Neural crest cell (in vitro differentiated cells): ENCODE measurements at places on chromosomes 1 and 21.
A peak's percentile ranks its signal among the peaks of the same experiment; 100 is the strongest.

DNA sequence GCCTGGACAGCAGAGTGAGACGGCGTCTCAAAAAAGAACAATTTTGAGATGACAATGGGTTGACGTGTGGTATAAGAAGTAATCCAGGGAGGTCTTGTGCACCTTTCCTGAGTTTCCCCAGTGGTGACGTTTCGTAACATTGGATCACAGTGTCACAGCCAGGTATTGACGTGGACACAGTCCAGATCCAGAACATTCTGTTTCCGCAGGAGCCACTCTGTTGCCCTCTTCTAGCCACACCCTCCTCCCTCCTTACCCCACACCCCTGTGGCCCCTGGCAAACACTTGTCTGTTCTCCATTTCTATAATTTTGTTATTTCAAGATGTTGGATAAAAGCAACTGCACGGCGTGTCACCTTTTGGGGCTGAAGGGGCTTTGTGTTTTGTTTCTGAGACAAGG is 6.5 kb upstream of the TRAPPC10 start:
- no peaks in the 10 kb centered on the region for H3K36me3 ChIP-seq
- H3K27ac ChIP-seq: no peak overlapping the region
- no peaks in the 10 kb centered on the region for H3K27me3 ChIP-seq

GRCh38 chr1:163709636-163710035 is 387.9 kb downstream of the NUF2 start:
- DNase-seq: no peak
- H3K4me3 ChIP-seq: no peak overlapping the region
- no peaks in the 10 kb centered on the region for H3K27me3 ChIP-seq
- H3K27ac ChIP-seq: no peak overlapping the region
- H3K4me1 ChIP-seq: no peaks in the 10 kb centered on the region

DNA sequence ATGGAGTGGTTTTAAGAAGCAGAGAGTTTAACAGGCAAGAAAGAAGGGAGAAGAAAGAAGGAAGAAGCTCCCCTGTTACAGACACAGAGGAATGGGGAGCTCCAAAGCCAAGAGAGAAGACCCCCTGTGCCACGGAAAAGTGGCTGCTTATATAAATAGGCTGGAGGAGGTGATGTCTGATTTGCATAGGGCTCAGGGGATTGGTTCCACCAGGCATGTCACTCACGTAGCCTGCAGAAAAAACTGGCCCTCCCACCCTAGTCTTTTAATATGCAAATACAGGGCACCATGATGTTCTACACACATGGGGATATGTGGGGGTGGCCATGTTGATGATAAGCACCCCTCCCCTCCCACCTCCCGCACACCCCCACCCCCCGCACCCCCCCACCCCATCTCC is 99.6 kb downstream of the ETS2 start:
- H3K36me3 ChIP-seq: no peaks in the 10 kb centered on the region
- no peaks in the 10 kb centered on the region for H3K4me1 ChIP-seq
- no peak for DNase-seq
- H3K4me3 ChIP-seq: no peak overlapping the region
- peaks cover 3% of the 10 kb centered on the region for H3K27me3 ChIP-seq
- no peak overlapping the region for H3K27ac ChIP-seq

- no peaks in the 10 kb centered on the region for H3K27me3 ChIP-seq
- peak overlapping the region; percentile 67 for H3K27ac ChIP-seq
- peaks cover 5% of the 10 kb centered on the region for H3K4me1 ChIP-seq
- peaks cover 15% of the 10 kb centered on the region for H3K36me3 ChIP-seq
These were observed 151.5 kb downstream of the SMYD3 start for GRCh38 chr1:246355411-246356230.

- no peaks in the 10 kb centered on the region for H3K27me3 ChIP-seq
- H3K4me1 ChIP-seq: no peaks in the 10 kb centered on the region
- no peak overlapping the region for H3K27ac ChIP-seq
- no peak for DNase-seq
- no peak overlapping the region for H3K4me3 ChIP-seq
- H3K36me3 ChIP-seq: peaks cover 27% of the 10 kb centered on the region
These were observed 16.0 kb downstream of the C21orf58 start for GRCh38 chr21:46307625-46308024.

- DNase-seq: no peak
- no peaks in the 10 kb centered on the region for H3K27me3 ChIP-seq
- H3K4me3 ChIP-seq: no peak overlapping the region
- H3K27ac ChIP-seq: no peak overlapping the region
- H3K36me3 ChIP-seq: peaks cover 20% of the 10 kb centered on the region
These were observed 10.8 kb upstream of the ASCL5 start for GRCh38 chr1:201137579-201138310.

DNA sequence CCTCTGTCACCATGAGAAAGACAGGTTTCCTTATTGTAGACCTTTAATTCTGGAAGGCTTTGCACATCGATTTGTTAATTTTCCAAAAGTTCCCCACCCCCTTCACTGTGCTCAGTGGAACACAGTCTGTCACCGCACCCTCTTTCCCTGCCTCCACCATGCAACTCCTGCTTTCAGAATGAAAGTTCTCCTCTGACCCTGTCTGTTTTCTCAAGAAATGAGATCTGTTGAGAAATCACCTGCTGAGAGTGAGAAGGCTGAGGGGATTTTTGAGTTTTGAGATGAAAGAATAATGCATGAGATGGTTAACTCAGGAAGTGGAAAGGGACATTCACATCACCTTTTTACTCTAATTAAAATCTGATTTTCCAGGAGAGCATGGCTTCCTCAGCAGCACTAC is 99.6 kb downstream of the CYYR1 start:
- H3K36me3 ChIP-seq: peaks cover 48% of the 10 kb centered on the region
- no peak overlapping the region for H3K4me3 ChIP-seq
- no peak overlapping the region for H3K27ac ChIP-seq
- no peak for DNase-seq
- no peaks in the 10 kb centered on the region for H3K27me3 ChIP-seq
- no peaks in the 10 kb centered on the region for H3K4me1 ChIP-seq

GRCh38 chr1:228555074-228555994 is 68.2 kb downstream of the RNF187 start:
- DNase-seq: no peak
- no peaks in the 10 kb centered on the region for H3K36me3 ChIP-seq
- H3K27me3 ChIP-seq: peaks cover 39% of the 10 kb centered on the region
- H3K27ac ChIP-seq: no peak overlapping the region

GRCh38 chr21:44762221-44763049 is 39.2 kb downstream of the UBE2G2 start:
- H3K4me3 ChIP-seq: no peak overlapping the region
- no peak overlapping the region for H3K27ac ChIP-seq
- H3K4me1 ChIP-seq: no peaks in the 10 kb centered on the region
- no peak for DNase-seq

DNA sequence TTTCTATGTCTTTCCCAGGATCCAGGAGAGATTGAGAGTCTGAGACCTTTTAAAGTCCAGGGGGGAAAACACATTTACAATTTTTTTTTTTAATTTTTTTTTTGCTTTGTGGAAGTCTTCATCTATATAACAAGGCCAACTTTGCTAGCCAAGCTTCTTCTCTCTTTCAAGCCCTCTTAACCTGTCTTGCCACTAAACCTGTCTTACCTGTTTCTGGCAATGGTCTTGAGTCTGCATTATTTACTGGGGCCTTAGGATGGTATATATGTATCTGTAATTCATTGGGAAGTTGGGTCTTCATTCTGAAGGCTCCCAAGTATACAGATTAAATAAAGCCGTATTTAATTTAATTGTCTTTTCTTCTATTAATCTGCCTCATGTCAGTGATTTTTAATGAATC is 750.9 kb upstream of the B3GALT2 start:
- peaks cover 7% of the 10 kb centered on the region for H3K4me1 ChIP-seq
- no peak overlapping the region for H3K4me3 ChIP-seq

DNA sequence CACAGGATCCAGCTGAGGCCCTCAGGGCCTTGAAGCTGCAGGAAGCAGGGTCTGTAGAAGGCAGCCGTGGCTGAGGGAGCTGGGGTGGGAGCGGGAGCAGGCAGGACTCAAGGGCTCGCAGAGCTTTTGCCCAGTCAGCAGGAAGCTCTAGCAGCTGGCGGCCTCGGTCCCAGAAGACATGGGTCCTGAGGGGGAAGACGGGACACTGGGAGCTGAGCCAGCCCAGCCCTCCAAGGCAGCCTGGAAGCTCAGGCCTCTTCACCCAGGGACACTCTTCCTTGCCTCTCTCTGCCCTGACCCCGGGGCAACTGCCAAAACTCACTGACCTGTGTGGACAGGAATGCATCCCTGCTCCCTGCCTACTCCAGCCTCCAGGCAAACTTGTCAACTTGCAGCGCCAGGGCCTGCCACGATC is 8.9 kb downstream of the ADGRB2 start:
- no peak for DNase-seq
- no peaks in the 10 kb centered on the region for H3K27me3 ChIP-seq
- H3K36me3 ChIP-seq: no peaks in the 10 kb centered on the region
- H3K4me1 ChIP-seq: peaks cover 33% of the 10 kb centered on the region

- no peak overlapping the region for H3K27ac ChIP-seq
- no peak overlapping the region for H3K4me3 ChIP-seq
- no peaks in the 10 kb centered on the region for H3K36me3 ChIP-seq
These were observed 369.1 kb downstream of the SIPA1L2 start for GRCh38 chr1:232260861-232261260.

DNA sequence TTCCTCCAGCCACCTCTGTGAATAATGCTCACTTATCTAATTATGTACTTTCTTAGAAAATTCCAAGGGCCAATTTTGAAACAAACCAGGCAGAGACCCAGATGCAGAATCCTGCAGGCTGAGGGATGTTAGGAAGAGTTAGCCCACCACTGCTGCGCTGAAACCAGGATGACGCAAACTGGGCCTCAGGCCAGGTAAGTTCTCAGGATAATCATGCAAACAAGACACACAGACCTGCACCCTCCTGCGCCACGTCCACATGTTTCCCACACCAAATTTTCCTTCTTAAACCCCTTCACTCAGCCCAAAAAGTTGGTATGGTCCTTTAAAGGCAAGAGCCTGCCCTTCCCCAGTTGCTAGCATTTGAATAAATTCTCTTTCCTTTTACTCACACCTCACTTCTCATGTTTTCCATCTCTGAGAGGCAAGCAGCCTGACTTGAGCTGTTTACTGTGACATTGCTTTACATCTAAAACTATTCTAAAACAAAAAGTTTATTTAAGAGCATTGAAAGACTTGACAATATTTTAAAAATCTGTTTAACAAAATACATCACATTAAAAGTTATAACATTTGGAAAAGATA is 887.1 kb downstream of the LRRIQ3 start:
- no peak overlapping the region for H3K4me3 ChIP-seq
- no peak for DNase-seq
- H3K4me1 ChIP-seq: no peaks in the 10 kb centered on the region
- H3K27me3 ChIP-seq: no peaks in the 10 kb centered on the region
- no peak overlapping the region for H3K27ac ChIP-seq

DNA sequence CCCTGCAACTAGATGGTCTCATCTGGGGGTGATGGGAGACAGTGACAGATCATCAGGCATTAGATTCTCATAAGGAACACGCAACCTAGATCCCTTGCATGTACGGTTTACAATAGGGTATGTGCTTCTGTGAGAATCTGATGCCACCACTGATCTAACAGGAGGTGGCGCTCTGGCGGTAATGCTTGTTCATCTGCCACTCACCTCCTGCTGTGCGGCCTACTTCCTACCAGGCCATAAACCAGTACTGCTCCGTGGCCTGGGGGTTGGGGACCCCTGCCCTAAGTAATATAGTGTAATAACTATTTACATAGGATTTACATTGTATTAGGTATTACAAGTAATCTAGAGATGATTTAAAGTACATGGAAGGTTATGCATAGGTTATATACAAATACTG is 134.9 kb downstream of the CLEC20A start:
- H3K4me1 ChIP-seq: peaks cover 7% of the 10 kb centered on the region
- H3K4me3 ChIP-seq: no peak overlapping the region
- H3K27me3 ChIP-seq: no peaks in the 10 kb centered on the region
- DNase-seq: no peak
- peaks cover 3% of the 10 kb centered on the region for H3K36me3 ChIP-seq

DNA sequence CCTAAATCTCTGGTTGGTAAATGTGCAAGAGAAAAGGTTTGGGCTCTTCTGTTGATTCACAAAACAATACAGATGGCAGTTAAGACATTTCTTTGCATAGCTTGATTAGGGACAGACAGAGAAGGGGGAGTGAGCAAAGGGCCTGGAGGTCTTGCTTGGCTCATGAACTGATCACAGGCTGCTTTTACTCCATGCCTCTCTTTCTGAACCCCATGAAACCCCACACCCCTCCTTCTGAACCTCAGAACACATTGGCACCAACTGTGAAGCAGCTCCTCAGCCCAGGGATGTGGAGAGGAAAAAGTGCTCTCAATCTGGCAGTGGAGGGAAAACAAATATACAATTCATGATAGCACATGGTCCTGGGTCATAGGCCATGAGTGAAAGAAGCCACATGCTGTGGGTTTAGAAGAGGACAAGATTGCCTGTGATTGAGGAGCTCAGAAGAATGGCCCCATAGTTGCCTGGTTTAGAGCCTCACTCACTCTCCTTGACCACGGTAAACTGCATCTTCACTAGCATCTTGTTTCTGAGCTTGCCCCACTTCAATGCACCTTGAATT is 111.6 kb upstream of the GADD45A start:
- peaks cover 7% of the 10 kb centered on the region for H3K4me1 ChIP-seq
- no peak overlapping the region for H3K4me3 ChIP-seq
- H3K27ac ChIP-seq: peak overlapping the region; percentile 13
- H3K27me3 ChIP-seq: no peaks in the 10 kb centered on the region
- DNase-seq: no peak
- H3K36me3 ChIP-seq: no peaks in the 10 kb centered on the region

GRCh38 chr1:27605796-27606707 is 2.1 kb upstream of the AHDC1 start:
- peaks cover 11% of the 10 kb centered on the region for H3K4me1 ChIP-seq
- peak overlapping the region; percentile 93 for H3K4me3 ChIP-seq
- peak; percentile 62 for DNase-seq
- no peaks in the 10 kb centered on the region for H3K36me3 ChIP-seq
- H3K27ac ChIP-seq: peak overlapping the region; percentile 96

GRCh38 chr1:209672705-209673630 is 2.2 kb upstream of the G0S2 start:
- peaks cover 89% of the 10 kb centered on the region for H3K27me3 ChIP-seq
- H3K36me3 ChIP-seq: no peaks in the 10 kb centered on the region
- no peak overlapping the region for H3K27ac ChIP-seq
- no peak overlapping the region for H3K4me3 ChIP-seq
- H3K4me1 ChIP-seq: peaks cover 20% of the 10 kb centered on the region

GRCh38 chr1:20981915-20982314 is 194.8 kb downstream of the EIF4G3 start:
- H3K27me3 ChIP-seq: no peaks in the 10 kb centered on the region
- H3K4me1 ChIP-seq: no peaks in the 10 kb centered on the region
- no peak overlapping the region for H3K27ac ChIP-seq
- no peak for DNase-seq
- no peaks in the 10 kb centered on the region for H3K36me3 ChIP-seq
- H3K4me3 ChIP-seq: no peak overlapping the region

DNA sequence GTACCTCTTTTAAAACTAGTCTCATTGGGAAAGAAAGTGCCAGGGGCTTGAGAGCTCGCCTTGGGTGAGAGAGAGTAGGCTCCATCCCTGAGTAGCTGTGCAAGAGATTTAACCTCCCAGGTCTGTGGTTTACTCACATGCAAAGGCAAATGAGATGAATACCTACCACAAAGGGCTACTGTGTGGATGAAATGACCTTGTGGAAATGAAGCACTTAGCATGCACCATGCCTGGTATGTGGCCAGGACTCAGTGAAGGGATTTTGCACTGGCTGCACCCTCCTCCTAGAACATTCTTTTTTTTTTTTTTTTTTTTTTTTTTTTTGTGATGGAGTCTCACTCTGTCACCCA is 120.3 kb downstream of the PROX1 start:
- H3K4me1 ChIP-seq: peaks cover 4% of the 10 kb centered on the region
- no peaks in the 10 kb centered on the region for H3K36me3 ChIP-seq
- DNase-seq: no peak
- H3K27me3 ChIP-seq: no peaks in the 10 kb centered on the region
- no peak overlapping the region for H3K4me3 ChIP-seq

GRCh38 chr1:177163844-177164379 is 600 bp downstream of the ASTN1 start:
- peak; percentile 16 for DNase-seq
- H3K27me3 ChIP-seq: peaks cover 23% of the 10 kb centered on the region
- H3K4me1 ChIP-seq: peaks cover 30% of the 10 kb centered on the region
- H3K4me3 ChIP-seq: peak overlapping the region; percentile 88
- peak overlapping the region; percentile 44 for H3K27ac ChIP-seq
